ENCODE measurements at places on chromosomes 1 and 21. TPM values are rescaled to one million over a fixed set of nuclear protein-coding genes. Genes with fewer than 3 reads are reported as not detected.

ADGRL2 gene
- 122 TPM for polyA plus RNA-seq

NBPF20 gene
- polyA plus RNA-seq = 3.7 TPM

LRRC3 gene
- 2.2 TPM for polyA plus RNA-seq

LRRC40 gene
- polyA plus RNA-seq = 16.6 TPM

SHISAL2A gene
- 4.4 TPM for polyA plus RNA-seq

SGIP1 gene
- polyA plus RNA-seq = 3.3 TPM

TOR3A gene
- 13.4 TPM for polyA plus RNA-seq

C21orf58 gene
- 7.1 TPM for polyA plus RNA-seq

KMO gene
- polyA plus RNA-seq = 0.43 TPM

S100A7 gene
- not detected for polyA plus RNA-seq

GBP7 gene
- polyA plus RNA-seq = 0.05 TPM

C2CD4D gene
- 0.14 TPM for polyA plus RNA-seq

KIAA0319L gene
- polyA plus RNA-seq = 32.9 TPM

NT5C1A gene
- 6.9 TPM for polyA plus RNA-seq

Data from muscle of back (tissue), 13 donors.